ENCODE measurements at places on chromosomes 1 and 21. TPM values are rescaled to one million over a fixed set of nuclear protein-coding genes. Genes with fewer than 3 reads are reported as not detected.

DNA sequence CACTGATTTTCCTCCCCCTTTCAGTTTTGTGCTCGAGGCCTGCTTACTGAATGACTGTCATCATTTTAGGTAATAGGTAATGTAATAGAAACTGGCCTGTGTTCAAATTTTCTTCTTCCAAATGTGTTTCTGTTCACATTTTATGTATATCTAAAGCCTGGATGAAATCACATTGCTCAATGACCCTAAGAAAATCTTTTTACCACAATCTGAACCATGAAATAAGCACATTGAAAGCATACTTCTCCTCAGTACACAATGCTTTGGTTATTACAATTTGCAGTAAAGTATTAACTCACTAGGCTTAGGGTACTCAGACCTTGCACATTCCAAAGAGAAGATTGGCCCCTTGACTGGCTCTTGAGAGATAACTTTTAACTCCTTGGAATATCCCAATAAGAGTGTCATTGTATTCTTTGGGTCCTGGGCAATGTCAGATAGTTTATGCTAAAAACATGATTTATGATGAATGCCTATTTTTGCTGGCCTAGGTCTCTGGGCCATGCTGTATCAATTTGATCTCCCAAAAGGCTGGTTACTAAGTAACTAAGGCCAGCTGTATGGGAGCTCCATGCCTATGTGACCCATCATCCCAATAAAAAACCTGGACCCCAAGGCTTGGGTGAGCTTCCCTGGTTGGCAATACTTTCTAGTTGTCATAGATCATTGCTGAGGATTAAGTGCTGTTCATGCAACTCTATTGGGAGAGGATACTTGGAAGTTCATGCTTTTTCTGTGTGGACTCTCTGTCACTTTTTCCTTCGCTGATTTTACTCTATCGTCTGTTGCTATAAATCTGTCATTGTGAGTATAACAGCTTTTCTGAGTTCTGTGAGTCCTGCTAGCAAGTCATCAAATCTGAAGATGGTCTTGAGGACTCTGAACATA, 293.9 kb downstream of the GRIK1 start:
- no peak for DNase-seq

DNA sequence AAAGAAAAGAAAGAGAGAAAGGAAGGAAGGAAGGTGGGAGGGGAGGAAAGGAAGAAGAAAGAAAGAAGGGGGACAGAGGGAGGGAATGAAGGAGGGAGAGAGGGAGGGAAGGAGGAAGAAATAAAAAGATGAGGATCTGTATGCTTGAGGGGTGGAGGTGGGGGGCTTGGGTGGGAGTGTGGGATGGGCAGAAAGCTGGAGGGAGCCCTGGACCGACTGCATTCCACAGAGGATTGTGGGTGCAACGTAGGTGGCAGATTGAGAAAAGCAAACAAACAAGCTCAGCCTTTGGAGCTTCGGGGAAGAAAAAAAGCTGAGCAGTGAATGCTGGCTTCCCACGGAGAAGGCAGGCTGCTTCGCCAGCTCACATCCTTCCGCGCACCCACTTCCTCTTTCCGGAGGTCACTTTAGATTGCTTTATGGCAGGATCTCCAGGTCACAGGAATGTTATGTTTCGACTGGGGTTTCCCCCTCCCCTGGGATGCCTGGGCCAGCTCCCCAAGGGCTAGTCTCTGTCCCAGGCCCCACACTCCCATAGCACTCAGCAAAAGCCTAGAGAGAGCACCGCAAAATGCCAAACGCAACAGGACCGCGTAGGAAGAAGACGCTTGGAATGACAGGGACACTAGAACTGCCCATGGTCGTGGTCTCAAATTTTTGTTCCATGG, 20.7 kb upstream of the LGALS8 start:
- no peak for DNase-seq

DNA sequence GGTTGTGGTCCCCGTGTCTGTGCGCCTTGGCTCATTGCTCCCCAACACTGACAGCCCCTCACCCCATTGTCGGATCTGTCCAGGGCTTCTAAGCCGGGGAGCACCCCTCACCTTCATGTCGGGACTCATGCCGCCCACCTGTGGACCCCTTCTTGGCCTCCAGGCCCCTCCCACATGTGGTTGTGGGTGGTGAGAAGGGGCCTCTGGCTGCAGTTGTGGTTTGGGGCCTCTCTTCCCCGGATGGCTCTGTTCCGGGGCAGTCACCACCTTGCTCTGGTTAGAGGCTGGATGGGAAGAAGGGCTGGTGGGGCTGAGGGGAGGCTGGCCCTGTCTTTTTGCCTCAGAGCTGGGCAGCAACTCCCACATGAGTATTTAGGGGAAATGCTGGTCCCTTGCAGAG, 158.6 kb upstream of the C1orf174 start:
- no peak for DNase-seq

GRCh38 chr1:64328193-64328592, 124.8 kb downstream of the UBE2U start:
- DNase-seq: no peak

DNA sequence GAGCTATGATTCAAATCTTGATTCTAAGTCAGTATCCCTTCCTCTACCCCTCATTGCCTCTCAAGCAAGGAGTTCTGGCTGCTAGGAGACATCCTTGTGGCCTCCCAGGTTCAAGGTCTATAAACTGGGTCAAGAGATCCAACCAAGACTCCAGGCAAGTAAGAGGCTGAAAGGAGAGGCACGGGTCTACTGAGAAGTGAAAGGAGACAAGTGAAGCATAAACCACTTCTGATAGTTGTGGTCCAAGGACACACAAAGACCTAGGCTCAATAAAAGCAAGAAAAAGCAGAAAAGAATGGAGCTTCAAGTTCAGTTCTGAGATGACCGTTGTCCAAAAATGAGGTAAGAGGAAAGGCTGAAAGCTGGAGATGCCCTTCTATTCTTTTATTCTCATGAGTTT, 17.8 kb upstream of the PPP2R5A start:
- DNase-seq: no peak

GRCh38 chr1:106768501-106768900, 288.0 kb upstream of the PRMT6 start:
- DNase-seq: no peak

EPHB2 gene
- 10.0 TPM for total RNA-seq

OR2T33 gene
- total RNA-seq: not detected

GPR37L1 gene
- total RNA-seq: not detected

GRCh38 chr1:5770981-5771765, 221.1 kb downstream of the NPHP4 start:
- DNase-seq: no peak

GRCh38 chr1:89563957-89564604, 39.5 kb downstream of the LRRC8B start:
- DNase-seq: no peak

C21orf91 gene
- total RNA-seq: 6.9 TPM

DNA sequence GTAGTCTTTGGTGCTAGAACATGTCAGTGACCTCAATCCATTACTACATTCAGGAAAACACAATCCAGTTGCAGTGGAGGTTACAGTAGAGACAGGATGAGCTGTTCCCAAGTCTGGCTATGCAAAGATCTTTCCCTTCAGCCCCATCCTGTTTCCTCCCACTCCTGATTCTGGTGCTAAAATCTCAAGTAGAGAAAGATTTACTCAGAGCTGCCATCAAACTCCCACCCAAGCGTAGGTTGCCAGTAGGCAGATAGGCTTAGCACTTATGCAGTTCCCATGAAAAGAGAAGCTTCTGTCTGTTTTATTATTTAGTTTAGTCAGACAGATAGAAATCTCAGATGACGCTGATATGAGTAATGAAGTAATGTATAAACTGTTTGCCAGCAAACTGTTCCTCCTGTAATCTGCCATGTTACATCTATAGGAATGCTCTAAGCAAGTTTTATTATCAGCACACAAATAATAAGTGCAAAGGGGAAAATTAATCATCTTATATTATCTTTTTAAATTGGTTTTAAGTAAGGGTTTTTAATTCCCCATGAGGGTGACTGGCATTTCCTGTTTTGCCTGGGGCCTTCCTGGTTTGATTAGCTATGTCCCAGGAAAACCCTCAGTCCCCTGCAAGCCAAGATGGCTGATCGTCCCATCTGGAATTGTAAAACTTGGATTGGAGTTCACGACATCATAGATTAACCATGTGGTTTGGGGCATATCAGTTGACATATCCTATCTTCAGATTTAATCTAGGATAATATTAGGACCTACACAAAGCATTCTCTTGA, 188.3 kb upstream of the PALMD start:
- DNase-seq: no peak

GSTM1 gene
- not detected for total RNA-seq

S100A3 gene
- total RNA-seq: 3.1 TPM

LDLRAD2 gene
- total RNA-seq: not detected

- no peak for DNase-seq
Observed at GRCh38 chr1:244768804-244769203, 66.7 kb upstream of the COX20 start.

C2CD2 gene
- 77.3 TPM for total RNA-seq

DNA sequence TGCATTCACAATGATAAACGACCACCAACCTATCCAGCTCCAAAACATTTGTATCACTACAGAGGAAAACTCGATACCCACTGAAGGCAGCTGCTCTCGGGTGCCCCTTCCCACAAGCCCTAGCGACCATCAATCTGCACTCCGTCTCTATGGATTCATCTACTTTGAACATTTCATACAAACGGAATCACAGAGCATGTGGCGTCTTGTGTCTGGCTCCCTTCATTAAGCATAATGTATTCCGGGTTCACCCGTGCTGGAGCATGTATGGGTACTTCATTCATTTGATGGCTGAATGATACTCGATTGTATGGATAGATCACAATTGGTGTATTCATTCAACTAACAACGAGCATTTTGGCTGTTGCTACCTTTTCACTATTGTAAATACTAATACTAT, 340.2 kb downstream of the SMYD3 start:
- DNase-seq: no peak

FALEC gene
- not detected for total RNA-seq

FOXD3 gene
- total RNA-seq: 1.5 TPM

DNA sequence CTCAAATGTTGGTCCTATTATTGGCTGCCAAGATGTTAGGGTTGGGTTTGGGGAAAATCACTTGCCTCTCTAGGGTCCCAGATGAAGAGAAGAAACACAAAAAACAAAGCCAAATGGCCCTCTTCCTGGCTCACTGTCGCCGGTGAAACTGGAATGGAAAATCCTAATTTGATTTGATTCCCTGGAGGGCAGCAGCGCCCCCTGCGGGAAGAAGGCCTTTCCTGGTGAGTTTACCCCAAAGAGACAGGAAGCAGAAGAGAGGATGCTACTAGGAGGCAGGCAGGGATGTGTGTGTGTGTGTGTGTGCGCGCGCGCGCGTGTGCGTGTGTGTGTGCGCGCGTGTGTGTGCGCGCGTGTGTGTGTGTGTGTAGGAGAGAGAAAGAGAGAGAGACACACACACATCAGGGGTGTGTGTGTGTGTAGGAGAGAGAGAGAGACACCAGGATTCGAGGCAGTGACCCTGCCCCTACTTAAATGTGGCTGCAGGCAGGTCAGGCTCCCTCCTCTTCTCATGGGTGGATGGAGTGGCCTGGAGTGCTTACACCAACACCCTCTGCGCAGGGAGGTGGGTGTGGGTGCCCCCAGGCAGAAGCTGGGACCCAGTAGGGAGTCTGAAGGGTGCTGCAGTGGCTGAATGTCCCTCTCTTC, 3.1 kb upstream of the SELENON start:
- DNase-seq: no peak

DNA sequence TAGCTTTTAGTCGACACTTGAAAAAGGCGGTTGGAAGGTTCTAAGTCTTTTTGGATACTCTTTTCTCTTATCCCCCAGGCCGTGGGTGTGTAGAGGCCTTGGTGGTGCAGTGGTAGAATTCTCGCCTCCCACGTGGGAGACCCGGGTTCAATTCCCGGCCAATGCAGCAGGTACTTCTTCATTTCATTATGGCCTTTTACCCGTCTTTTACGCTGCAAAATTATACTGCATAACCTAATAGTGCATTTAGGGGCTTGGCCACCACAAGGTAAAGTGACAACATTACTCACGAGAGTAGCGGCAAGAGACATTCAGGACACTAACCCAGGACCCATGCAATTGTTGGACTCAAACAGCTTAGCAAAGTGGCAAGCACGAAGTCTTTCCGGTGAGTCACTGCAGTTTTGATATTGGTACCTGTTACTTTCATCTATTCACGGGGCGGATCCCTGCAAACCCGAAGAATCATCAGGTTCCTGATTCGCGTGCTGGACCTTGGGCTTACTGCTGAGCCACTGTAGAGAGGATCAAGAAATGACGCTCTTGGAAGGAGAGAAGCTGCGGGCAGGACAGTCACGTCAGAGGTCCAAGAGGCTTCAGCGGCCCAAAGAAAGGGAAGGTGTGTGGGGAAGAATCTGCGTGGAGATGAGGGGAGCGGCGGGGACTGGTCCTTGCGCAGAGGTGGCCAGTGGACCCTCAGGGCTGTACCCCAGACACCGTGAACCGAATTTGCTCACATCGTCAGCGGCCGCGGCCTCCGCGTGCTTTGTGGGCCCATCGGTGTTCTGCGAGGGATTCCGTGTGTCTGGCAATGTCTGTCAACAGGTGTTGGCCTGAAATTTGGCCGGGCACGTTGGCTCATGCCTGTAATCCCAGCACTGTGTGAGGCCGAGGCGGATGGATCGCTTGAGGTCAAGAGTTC, 12.9 kb upstream of the RNU1-4 start:
- no peak for DNase-seq

EVA1C gene
- total RNA-seq: 115 TPM

PTPN14 gene
- total RNA-seq: 33.3 TPM

DNA sequence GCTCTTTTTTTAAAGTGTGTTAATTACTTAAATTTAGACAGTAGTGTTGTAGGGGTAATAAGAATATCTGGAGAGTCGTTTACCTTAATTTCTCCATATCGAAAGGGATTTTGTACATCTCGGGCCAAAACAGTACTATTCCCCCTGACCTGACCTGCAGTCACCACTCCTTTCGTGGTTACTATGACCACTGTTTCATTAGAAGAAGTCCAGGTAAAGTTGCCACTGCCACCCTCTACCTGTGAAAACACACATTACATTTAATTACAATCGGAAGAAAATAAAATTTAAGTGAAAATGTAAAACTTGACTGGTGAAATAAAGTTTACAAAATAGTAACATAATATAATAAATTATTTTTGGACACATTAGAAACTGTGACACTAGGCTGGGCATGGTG, 37.2 kb downstream of the NUP210L start:
- DNase-seq: no peak

SPATA45 gene
- total RNA-seq: not detected

GRCh38 chr1:81452693-81453366, 347.9 kb upstream of the ADGRL2 start:
- DNase-seq: no peak
